ENCODE measurements at places on chromosomes 6 and 20.

- DNase-seq: no peak
These were observed 1061.6 kb downstream of the HACE1 start for GRCh38 chr6:103798166-103798565.

- no peak for DNase-seq
These were observed 17.0 kb upstream of the CD109 start for GRCh38 chr6:73679009-73679408.

DNA sequence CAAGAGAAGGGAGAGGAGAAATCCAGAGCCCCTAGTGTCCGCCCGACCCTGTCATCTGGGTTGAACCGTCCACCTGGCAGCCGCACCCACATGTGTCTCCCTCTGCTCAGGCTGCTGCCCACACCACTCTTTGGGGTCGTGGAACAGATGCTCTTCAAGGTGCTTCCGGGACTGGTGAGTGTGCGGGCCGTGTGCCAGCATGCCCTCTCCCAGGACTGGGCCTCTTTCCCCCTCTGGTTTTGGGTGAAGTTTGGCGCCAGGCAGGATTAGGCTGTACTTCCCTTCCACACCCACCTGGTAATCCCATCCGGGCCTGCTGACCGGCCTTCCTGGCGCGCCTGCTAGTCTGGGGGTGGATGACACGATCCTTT lies 7.9 kb downstream of the BPIFB3 start:
- no peak for DNase-seq

DNA sequence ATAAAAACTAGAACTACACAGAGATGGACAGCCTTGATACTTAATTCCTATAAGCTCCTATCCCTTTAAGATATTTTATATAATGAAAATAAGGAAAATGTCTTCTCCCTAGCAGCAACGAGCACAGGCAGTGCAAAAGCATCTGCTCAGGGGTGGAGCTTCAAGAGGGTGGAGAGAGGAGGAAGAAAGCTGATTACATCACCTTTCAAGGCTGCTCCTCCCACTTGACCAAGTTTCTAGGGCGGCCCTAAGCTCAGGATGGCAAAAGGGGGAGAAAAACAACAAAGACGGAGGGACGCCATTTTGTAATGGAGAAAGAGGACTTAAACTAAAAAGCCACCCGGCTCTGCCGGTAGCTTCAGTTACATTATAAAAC lies 2.2 kb downstream of the PPP1R10 start:
- DNase-seq: peak; percentile 59

GRCh38 chr20:10652660-10653261 lies 21.0 kb downstream of the JAG1 start:
- no peak for DNase-seq

DNA sequence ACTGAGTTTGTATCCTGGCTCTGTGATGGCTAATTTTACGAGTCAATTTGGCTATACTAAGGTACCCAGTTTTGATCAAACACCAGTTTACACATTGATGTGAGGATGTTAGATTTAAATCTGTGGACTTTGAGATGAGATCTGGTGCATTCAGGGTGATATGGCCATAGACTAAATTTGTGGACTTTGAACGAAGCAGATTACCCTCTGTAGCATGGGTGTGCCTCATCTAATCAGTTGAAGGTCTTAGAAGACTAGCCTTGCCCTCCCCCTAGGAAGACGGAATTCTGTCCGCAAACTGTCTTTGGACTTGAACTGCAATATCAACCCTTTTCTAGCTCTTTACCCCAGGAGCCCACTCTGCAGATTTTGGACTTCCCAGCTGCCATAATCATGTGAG lies 547.8 kb upstream of the CITED2 start:
- DNase-seq: no peak

GRCh38 chr6:153056308-153056707 lies 53.8 kb upstream of the MTRF1L start:
- DNase-seq: no peak

DNA sequence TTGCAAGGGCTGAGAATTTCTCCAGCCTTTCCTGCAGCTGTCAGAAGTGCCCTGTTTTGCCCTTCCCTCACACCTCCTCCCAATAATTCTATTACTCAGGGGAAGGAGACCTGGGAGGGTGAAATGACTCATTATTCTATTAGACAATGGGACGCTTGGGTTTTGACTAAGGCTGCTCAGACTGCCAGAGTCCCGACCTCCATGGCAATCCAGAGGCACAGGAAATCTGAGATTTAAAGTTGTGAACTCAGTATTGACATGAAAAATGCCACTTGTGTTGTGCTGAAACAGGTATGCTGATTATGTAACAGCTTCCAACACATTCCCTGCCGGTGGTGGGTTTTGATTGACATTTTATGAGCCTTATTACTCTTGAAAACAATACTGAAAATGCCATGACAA lies 625.9 kb upstream of the FLRT3 start:
- no peak for DNase-seq

DNA sequence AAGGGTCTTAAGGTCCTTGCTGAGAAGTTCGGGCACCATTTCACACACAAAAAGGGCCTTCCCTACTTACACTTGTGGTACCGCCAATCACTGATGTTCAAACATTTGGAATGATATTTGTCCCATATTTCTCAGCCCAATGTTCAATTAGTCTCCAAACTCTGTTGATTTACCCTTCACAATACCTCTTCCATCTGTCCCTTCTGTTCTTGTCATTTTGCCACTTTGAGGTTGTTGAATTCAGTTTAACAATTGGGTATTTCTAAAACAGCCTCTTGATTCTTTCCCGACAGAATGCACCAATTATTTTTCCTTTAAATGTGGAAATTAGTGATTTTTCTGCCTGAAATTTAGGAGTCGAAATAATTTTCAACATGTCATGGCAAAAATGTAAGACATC lies 46.2 kb downstream of the NOX3 start:
- no peak for DNase-seq

GRCh38 chr6:422433-423054 lies 31.0 kb downstream of the IRF4 start:
- DNase-seq: no peak

GRCh38 chr6:31363811-31364210 lies 6.8 kb upstream of the HLA-B start:
- no peak for DNase-seq

DNA sequence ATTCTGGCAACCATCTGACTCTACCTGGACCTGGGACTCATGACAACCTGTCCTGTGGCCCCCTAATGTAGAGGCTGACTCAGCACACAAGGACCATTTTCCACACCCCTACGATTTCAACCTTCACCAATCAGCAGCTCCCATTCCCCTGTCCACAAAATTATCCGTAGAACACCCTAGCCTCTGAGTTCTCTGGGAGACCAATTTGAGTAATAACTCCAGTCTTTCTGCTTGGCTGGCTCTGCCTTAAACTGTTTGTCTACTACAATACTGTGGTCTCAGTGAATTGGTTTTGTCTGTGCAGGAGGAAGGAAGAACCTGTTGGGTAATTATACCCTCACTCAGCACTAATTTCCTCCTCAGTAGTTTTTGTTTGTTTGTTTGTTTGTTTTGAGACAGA lies 99.3 kb upstream of the MRPS10 start:
- DNase-seq: no peak

DNA sequence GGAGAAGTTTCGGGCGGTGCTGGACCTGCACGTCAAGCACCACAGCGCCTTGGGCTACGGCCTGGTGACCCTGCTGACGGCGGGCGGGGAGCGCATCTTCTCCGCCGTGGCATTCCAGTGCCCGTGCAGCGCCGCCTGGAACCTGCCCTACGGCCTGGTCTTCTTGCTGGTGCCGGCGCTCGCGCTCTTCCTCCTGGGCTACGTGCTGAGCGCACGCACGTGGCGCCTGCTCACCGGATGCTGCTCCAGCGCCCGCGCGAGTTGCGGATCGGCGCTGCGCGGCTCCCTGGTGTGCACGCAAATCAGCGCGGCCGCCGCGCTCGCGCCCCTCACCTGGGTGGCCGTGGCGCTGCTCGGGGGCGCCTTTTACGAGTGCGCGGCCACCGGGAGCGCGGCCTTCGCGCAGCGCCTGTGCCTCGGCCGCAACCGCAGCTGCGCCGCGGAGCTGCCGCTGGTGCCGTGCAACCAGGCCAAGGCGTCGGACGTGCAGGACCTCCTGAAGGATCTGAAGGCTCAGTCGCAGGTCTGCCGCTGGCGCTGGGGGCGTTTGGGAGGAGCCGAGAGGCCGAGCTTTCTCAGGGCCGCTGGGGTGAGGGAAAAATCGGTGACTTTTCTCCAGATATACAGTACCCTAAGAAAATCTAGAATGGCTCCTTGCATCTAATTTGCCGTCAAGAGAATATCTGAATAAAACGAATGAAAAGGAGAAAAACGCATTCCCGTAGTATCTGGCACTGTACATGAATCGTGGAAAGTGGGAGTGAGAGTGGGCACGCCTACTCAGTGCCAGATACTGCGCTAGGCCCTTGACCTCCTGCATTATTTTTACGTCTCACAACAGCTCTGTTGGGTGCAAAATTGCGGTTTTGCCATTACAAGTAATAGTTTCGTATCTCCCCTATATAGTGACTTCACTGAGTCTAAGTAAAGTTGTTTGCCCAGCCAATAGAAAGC lies 1.0 kb downstream of the CALHM6 start:
- DNase-seq: peak; percentile 15

DNA sequence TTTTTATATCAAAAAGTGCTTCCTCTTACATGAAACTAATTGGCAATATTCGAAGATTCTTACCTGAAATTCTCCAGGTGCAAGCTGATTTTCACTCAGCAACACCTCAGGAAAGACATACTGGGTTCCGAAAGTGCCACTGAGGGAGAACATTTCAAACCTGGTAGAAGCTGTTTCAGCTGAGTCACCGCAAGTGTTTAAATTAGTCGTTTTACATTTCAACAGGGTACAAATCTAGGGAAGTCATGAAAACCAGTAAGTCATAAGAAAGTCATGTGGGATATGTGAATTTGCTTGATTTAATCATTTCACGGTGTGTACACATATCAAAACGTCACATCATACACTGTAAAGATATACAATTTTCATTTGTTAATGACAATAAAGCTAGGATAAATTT lies 25.3 kb upstream of the TAAR1 start:
- DNase-seq: no peak

GRCh38 chr6:4635666-4636065 lies 140.5 kb upstream of the CDYL start:
- DNase-seq: no peak

- DNase-seq: no peak
These were observed 124.4 kb upstream of the AFDN start for GRCh38 chr6:167702241-167702827.

- DNase-seq: no peak
These were observed 1.7 kb downstream of the MUCL3 start for GRCh38 chr6:30942338-30943060.

GRCh38 chr6:25640446-25640845 lies 11.6 kb upstream of the SCGN start:
- no peak for DNase-seq

GRCh38 chr6:138088326-138088762 lies 18.9 kb downstream of the PERP start:
- DNase-seq: no peak

DNA sequence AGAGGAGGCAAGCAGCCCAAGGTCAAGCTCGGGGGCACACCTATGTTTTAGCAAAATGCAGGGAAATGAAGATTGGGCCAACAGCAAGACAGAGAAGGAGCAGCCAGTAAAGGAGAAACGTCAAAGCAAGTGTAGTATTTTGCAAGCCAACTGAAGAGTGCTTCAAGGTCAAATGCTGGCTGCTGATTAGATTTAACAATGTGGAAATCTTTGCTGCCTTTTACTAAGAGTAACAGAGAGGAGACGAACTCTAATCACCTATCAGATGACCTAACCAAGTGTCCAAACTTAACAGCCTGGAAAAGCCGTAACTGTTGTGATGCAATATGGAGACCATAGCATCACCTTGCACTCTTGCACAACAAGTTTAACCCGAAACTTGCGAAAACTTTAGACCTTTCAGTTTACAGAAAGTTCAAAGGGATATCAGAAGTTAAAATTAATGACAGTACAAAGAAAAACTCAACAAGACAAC lies 30.4 kb downstream of the AKIRIN2 start:
- no peak for DNase-seq

- no peak for DNase-seq
These were observed 34.1 kb downstream of the TGM2 start for GRCh38 chr20:38130687-38131587.

- no peak for DNase-seq
These were observed 8.8 kb upstream of the CD83 start for GRCh38 chr6:14108571-14109410.

- no peak for DNase-seq
These were observed 96.7 kb downstream of the BTBD9 start for GRCh38 chr6:38543022-38543421.

GRCh38 chr6:17179530-17180073 lies 77.8 kb downstream of the STMND1 start:
- no peak for DNase-seq

- DNase-seq: no peak
These were observed 158.8 kb downstream of the KIF6 start for GRCh38 chr6:39566456-39566855.

DNA sequence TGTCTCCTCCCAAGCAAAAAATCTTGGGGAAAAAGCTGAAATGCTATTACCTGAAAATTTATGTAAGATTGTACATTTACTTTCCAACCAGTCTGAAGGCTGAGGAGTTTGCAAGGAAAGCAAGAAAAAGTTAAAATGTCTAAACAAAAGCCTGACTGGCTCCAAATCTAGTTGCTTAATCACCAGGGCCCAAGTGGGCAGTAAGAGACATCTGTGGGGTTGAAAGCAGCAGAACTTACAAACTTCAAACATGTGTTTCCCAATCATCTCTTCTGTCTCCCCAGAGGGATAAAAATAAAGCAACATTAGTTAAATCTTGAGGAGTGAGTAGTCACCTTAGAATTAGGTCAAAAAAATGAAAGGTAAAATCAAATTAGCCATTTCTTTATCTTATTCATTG lies 98.6 kb downstream of the OGFRL1 start:
- no peak for DNase-seq

- no peak for DNase-seq
These were observed 790.2 kb downstream of the DHX35 start for GRCh38 chr20:39752262-39752876.

DNA sequence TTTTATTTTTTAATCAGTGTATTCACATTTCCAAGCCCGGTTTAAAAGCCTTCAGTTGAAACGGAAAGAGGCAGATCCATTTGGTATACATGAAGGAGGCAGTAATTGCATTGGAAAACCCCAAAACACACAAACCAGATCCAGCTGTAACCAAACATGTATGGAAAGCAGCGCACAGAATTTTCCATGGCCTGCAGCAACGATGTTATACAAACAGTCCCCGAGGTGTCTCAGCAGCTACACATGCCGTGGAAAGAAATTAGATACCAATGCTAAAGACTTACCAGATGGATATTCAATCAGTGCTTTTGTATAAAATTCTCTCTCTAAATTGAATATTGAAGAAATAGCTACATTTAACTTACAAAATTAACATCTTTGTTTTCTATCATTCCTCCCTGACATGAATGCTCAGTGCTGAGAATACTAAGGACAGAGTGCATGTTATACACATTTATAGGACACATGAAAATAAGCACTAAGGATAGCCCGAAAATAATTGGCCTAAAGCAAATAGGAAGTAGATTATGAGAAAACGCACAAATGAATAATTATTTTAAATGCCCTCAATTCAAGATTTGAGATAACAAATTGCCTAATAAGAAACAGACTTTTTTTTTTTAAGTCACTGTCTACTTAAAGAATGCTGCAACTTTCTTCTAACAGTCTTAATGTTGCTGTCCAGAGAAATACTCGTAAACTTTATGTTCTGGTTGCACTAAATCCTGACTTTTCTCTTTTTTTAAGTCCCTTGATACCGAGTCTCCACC lies 713.1 kb downstream of the HDGFL1 start:
- DNase-seq: no peak

- no peak for DNase-seq
These were observed 196.6 kb downstream of the UST start for GRCh38 chr6:148943451-148943850.

GRCh38 chr6:108576709-108577108 lies 16.0 kb downstream of the FOXO3 start:
- no peak for DNase-seq
